Osteocyte (in vitro differentiated cells): ENCODE measurements at places on chromosomes 3 and 15. TPM values are rescaled to one million over a fixed set of nuclear protein-coding genes. Genes with fewer than 3 reads are reported as not detected.

GRCh38 chr3:170295586-170295985 lies 61.9 kb upstream of the SKIL start:
- no peak for DNase-seq

DNA sequence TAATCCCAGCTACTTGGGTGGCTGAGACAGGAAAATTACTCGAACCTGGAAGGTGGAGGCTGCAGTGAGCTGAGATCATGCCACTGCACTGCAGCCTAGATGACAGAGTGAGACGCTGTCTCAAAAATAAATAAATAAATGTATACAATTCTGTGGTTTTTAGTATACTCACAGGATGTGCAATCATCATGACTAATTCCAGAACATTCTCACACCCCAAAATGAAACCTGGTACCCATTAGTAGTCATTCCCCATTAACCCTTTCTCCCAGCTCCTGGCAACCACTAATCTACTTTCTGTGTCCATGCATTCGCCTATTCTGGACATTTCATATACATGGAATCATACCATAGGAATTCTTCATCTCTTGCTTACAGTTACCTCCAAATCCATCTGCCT lies 44.5 kb downstream of the LRRFIP2 start:
- DNase-seq: no peak

Gene P2RY1
- 0.67 and 0.91 TPM in 2 replicates for total RNA-seq

- no peak for DNase-seq
Observed at GRCh38 chr3:162718697-162719096, 1222.1 kb downstream of the OTOL1 start.

GRCh38 chr3:44419116-44419922 lies 58.2 kb downstream of the ZNF445 start:
- DNase-seq: peak; percentile 79

Gene ATP13A3
- 59.7 and 63.1 TPM in 2 replicates for total RNA-seq

GRCh38 chr3:46068501-46068900 lies 41.2 kb upstream of the XCR1 start:
- no peak for DNase-seq
